ENCODE measurements at places on chromosomes 3 and 15.

- DNase-seq: no peak
Observed at GRCh38 chr3:188049606-188050530, 104.1 kb upstream of the LPP start.

GRCh38 chr3:136925425-136926190, 32.2 kb upstream of the IL20RB start:
- DNase-seq: peak; percentile 10

DNA sequence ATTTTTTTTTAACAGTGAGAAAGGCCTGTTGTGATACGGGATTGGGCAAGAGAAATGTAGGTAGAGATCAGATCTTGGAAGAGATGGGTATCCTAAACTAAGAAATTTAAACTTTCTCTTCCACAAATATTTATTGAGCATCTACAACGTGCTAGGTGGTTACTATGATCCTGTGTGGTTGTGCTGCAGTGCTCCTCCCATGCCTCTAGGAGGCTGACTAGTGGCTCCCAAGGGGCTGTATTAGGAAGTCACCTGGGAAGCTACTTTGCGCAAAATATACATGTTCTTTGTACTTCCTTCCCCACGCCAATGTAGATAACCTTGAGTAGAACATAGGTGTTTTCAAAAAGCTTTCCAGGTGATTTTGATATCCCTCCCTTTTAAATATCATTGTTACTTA, 27.2 kb downstream of the USP3 start:
- DNase-seq: no peak

- no peak for DNase-seq
Observed at GRCh38 chr15:72902919-72903260, 119.3 kb upstream of the ADPGK start.

DNA sequence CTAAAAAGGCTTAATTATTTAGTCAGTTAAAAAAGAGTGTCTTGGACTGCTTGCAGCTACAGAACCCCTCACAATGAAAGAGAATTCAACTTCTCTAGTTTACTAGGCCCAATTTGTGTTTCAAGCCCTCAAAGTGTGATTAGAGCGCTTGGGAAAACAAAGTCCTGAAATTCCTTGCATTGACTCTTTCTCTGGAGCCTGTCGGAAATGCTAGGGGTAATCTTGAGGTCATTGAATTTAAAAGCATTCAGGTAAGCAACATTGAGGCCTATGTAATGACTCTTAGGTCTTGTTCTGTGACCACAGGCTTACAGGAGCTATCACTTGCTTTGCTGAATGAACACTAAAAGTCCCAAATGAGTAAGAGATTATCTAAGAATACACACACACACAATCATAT, 186.0 kb downstream of the NLGN1 start:
- no peak for DNase-seq

DNA sequence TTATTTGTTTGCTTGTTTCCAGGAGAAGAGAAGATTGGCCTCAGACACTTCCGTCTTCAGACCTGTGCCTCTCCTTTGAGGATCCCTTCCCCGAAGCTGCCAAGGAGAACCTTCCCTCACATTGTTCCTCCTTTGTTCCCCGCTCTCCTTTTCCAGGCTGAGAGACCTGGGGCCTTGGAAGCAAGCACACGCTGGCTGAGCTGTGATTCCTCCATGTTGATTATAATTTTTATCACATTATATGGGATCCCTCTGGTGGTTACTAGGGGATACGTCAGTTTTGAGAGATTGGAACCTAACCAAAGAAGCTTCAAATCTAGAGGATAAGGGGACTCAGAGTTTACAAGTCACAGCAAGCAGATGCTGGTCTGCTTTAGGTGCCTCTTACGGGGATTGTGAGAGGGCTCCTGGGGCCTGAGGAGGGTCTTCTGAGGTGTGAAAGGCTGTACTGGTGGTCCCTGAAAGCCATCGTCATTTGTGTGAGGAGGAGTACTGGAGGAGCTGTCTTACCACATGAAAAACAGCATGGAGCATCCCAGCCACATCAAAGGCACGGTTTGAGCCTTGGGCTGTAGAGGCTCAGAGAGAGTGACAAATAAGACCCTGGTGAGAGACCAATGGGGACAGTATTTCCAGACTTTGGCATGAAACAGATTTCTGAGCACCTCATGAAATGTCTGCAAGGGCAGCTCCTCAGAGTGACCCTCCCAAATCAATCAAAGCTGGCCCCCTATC, 760.1 kb upstream of the CFAP20DC start:
- peak; percentile 22 for DNase-seq

- DNase-seq: no peak
Observed at GRCh38 chr3:77296527-77296926, 256.6 kb downstream of the ROBO2 start.

DNA sequence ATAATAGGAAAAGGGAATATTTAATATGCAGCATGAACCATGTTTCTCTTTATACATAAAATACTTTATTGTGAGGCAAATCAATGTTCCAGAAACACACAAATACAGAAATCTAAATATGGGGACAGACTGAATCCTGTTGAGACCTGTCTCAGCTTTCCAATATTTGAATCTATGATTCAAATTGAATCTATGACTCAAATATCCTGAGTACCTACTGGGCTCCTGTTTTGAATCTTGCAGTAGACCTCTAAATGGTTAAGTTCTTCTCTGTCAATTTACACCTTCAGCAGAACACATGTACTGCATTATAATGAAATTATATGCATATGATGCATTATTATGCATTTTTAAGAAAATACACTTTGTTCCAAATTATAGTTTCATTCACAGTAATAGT, 143.2 kb upstream of the PLXND1 start:
- DNase-seq: no peak

- peak; percentile 27 for DNase-seq
Observed at GRCh38 chr15:98599909-98600691, 48.2 kb upstream of the IGF1R start.

- no peak for DNase-seq
Observed at GRCh38 chr3:126807795-126808194, 103.8 kb downstream of the CHCHD6 start.

DNA sequence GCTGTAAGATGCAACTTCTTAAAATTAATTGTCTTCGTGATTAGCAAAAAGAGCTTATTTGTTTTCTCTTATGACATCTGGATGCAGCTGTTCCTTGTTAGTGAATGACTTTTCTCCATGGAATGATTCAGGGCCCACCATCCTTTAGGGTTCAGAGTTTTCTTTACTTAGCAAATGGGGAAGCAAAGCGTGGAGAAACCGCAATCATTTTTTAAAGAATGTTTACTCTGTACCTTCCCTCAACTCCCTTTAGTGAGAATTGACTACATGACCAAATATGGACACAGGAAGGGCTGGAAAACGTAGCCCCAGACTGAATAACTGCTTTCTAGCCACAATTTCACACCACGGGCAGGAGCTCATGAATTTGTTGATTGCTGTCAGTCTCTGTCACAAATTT, 130.1 kb downstream of the EDEM1 start:
- no peak for DNase-seq

DNA sequence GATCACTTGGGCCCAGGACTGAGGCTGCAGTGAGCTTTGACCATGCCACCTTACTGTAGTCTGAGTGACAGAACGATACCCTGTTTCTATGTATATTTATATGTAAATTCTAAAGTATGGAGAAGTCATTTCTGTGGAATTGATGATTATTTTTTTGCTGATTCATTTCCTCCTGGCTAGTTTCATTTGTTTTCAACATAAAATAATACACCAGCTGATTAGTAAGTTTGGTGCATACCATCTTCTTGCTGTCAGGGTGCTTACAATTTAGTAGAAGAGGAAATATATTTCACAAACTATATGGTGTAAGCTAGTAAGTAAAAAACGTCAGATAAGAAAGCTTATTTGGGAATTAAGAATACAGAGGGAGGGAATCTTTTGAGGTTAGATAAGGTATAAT, 36.0 kb downstream of the SLC25A26 start:
- no peak for DNase-seq

- no peak for DNase-seq
Observed at GRCh38 chr3:18830087-18830486, 318.2 kb upstream of the KCNH8 start.

GRCh38 chr15:22954798-22955543, 25.2 kb downstream of the CYFIP1 start:
- DNase-seq: no peak

DNA sequence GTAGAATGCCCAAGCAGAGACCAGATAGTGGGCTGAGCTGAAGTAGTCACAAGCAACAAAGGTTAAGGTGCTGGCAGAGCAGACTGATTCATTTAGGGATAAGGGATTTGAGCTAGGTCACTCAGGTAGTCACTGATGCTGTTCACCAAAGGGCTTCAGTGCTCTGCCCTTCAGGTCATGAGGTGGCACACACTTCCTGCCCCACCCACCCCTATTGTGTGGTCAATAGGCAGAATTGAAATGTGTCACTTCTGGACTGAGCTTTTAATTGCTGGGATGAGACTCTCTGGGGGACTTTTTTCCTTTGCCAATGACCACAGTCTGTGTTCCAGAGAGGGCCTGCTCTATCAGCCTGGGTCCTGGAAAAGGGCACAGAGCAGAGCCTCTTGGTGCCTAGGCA, 2.9 kb upstream of the DIS3L start:
- no peak for DNase-seq

GRCh38 chr3:58098531-58098930, 90.3 kb downstream of the FLNB start:
- no peak for DNase-seq

GRCh38 chr3:38454178-38454883, 641 bp downstream of the ACVR2B start:
- DNase-seq: peak; percentile 35

DNA sequence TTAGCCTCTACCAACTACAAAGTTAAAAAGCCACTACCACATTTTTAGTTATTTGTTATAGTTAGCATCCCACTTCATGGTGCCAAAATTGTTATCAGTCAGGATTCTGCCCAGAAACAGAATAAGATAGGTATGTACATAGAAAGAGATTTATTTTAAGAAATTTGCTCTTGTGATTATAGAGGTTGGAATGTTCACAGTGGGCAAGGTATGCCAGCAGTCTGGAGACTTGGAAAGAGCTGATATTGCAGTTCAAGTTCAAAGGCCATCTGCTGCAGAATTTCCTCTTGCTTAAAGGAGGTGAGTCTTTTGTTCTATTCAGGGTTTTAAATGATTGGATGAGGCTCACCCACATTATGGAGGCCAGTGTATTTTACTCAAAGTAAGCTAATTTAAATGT, 143.8 kb upstream of the POU1F1 start:
- no peak for DNase-seq

DNA sequence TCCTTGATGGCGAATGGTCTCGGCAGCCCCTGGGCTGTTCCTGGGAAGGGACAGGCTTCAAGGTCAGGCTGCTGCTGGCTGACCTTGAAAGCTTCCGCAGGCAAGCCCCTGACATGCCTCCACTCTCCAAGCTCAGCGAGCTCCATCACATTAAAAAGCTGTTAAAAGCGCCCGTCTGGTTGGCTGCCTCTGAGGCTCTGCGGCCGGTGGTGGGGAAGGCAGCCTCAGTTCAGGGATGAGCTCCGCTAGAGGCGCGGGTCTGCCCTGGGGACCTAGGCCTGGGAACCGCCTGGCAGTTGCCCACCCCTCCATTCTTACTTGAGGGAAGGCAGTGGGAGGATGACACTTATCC, 103.8 kb downstream of the LINGO1 start:
- no peak for DNase-seq

DNA sequence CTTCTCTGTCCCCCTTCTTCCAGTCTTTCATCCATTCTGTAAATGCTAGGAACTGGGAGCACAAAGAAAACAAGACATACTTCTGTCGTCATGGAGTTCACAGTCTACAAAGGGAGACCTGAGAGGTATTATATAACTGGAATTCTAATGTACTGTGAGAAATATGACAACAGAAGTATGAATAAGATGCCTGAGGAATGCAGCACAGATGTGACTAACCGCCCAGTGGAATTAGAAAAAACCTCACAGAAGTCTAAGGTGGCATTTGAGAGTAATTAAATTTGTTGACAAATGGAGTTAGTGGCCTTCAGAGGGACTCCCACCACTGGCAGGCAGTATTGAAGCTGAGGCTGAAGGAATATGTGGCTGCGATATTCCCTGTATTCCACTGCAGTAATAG, 168.5 kb upstream of the FAM3D start:
- peak; percentile 62 for DNase-seq

GRCh38 chr3:61997101-61997500, 376.2 kb downstream of the FEZF2 start:
- DNase-seq: peak; percentile 17

GRCh38 chr3:8503871-8504610, 2.4 kb downstream of the LMCD1 start:
- DNase-seq: no peak

- no peak for DNase-seq
Observed at GRCh38 chr15:33699691-33700447, 268.4 kb upstream of the CHRM5 start.

DNA sequence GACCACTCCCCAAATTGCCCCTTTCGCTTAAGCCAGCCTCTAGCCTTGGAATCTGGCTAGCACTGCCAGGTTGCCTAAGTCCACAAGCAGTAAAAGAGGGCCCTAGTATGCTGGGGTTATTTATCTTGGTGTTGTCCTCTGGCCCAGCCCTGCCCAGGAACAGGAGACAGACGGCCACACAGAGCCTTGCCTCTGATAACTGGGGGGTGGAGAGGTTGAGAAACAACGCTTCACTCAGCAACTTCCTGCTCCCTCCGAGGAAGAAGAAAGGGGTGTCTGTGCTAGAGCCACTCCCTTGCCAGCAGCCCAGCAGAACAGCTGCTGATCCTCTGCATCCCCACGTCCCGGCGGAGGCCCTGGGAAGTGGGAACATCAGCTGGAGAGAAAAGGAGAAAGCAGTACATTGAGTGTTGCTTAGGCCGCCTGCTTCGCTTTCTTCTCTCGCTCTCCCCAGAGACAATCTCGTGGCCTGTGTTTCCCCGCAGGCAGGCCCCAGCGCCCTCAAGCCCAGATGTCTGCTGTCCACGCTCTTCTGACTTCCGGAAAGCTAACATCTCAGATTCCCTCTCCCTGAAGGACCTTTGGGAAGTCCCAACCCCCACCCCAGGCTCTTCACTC, 22.6 kb upstream of the C3orf70 start:
- DNase-seq: peak; percentile 42

DNA sequence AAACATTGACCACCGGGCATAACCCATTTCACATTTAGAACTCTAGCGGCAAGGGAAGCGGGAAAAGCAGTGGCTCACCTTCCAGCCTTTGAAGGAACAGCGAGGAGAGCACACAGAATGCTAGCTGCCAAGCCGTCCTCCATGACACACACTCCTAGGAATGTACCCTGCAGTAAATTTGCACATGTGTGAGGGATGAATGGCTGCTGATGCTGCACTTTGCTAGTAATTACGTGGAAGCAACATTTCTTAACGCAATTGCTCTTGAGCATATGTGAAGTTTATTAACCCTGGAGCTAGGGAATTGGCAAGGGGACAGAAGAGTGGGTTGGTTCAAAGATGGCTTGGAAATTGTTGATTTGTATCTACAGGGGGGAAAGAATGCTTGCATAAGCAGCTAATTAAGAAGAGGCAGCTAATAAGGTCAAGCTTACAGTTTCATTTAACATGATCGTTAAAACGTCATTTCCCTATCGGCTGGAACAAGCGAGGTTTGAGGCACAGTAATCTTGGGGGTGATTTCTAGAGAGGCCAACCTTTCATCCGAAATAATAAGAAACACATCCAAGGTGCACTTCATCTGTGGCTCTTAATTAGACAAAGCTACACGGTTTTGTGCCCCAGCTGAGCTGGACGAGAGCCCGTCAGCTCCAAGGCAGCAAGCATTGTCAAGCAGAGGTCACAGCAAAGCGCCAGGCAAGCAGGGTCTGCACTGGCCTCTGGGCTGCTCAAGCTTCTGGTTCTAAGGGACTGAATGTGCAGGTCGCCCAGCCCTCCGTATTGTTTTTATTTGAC, 123.4 kb downstream of the CHSY1 start:
- DNase-seq: peak; percentile 82
